ENCODE measurements at places on chromosomes 5 and 9.

DNA sequence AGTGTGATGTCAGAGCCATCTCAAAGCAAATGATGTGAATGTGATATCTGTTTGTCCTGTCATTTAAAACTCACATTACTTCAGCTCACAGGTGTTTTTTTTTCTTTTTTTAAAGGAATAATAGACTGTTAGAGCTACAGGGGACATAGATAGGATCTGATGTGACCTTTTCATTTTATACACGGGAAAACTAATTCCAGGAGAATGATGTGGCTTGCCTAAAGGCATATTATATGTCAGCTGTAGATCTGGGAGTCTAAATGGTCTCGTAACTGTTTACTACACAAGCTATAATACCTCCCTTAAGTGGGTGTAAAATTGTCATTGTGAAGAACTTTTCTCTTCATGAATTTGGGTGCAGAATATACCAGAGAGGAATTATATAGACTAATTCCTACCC, 2.0 kb downstream of the NMUR2 start:
- DNase-seq: no peak

GRCh38 chr9:109476642-109477257, 21.4 kb downstream of the PTPN3 start:
- DNase-seq: no peak

GRCh38 chr9:2418619-2419018, 203.0 kb upstream of the VLDLR start:
- no peak for DNase-seq

DNA sequence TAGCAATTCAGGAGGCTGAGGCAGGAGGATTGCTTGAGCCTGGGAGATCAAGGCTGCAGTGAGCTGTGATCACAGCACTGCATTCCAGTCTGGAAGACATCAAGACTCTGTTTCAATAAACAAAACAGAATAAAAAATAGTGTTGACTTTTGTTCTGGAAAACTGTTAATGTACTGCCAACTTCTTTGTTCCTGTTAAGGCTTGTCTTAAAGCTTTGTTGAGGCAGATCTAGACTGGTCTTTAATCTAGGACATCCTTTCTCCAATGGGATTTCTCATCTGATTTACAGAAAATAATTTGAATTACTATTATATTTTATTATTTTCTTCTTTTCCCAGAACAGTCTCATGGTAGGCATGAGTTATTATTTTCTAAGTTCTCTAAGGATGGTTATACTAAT, 26.0 kb downstream of the BDP1 start:
- no peak for DNase-seq

GRCh38 chr9:136774416-136775045, 10.2 kb upstream of the LCN15 start:
- DNase-seq: no peak

- no peak for DNase-seq
Observed at GRCh38 chr5:175802361-175802760, 69.0 kb upstream of the CPLX2 start.

Data from stimulated activated CD4-positive, alpha-beta T cell treated with anti-CD3 and anti-CD28 coated beads, Interleukin-1b, Interleukin-23, amount 100 ng/mL, for 1 hour (primary cell).